ENCODE measurements at places on chromosomes 7 and 10.

- DNase-seq, result no peak
These were observed 423.2 kb downstream of the PTPRN2 start for GRCh38 chr7:158164101-158165095.

DNA sequence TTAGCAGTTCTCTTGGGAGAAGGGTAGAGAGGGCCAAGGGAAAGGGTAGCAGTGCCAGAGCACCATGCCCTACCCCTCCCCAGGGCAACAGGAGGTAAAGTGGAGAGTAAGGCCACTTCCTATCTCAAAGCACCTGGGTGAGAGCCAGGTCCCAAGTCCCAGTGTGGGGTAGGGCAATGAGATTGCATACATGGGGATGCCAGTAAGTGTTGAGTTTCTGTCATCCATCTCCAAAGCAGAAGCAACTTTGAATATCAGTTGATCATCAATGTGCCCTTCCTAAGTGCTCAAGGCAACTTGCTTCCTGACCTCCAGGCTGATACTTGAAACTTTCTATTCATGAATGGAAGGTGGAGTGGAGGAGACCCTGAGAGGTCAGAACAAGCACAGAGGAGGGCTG, 2.2 kb upstream of the CAMK2G start:
- DNase-seq, result no peak

DNA sequence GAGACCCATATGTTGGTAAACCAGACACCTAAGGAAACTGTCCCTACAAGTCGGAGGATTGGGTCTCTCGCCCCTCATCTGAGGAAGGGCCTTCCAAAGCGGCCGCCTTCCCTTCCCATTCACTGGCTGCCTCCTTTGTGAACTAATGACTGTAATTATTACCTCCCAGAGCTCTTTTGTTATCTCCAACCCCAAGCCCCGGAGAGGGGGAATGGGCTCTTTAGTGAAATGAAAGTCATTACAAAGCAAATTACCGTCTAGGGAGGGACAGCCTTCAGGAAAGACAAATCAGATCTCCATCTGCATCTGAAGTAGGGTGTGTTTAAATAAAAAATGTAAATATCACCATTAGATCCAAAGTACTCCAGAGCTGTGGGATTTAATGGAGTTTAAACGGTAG, 2.6 kb upstream of the GAD2 start:
- DNase-seq, result peak; percentile 40

DNA sequence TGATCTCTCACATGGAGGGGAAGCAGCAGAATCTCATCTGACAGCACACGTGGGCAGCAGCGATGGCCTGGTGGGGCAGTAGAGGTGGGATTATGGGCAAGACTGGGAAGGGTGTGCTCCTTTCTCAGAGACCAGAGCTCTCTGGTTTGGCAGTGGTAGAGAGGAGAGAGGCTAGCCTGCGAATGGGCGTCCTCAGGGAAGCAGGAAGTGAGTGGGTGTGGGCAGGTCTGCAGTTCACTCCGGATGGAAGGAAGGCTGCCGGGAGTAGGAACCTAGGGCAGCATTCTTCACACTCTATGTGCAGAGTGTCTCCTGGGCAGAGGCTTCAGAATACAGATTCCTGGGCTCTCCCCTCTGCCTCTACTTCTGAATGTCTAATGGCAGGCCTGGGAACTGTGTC, 162.8 kb upstream of the BMPER start:
- no peak for DNase-seq

- DNase-seq, result no peak
These were observed 523 bp downstream of the AQP1 start for GRCh38 chr7:30912021-30912730.

DNA sequence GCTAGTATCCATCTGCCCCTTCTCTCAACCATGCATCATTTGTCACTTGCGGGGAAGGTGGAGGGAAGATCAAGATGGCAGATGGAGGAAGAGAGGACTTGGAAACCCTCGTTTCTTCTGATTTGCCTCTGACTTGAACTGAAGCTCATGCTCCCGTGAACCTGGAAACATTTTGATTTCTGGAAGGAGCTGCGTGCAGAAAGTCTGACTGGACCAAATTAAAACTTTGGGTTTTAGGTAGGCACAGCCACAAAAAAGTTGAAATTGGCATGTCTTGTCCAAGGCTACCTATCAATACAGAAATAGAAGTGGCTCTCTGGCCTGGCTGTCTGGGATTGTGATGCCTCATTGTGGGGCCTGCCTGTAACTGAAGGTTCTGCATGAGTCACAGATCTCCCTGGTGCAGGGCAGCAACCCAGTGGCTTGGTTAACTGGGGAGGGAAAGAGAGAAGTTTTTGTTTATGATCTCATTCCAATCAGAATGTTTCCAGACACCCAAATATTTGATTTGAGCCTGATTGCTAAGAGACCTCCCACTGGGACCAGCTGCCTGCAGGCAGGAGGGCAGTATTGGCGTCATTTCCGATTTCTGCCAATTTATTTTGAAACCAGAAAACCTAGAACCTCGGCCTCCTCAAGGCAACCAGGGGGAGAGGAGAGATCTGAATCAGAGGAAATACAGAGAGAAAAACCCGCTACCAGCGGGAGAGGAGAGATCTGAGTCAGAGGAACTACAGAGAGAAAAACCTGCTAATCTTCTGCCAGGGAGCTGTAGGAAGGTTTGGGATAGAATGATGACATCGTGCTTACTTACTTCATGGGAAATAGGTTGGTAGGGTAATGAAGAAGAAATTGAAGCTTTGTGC, 363.6 kb downstream of the ANKRD30A start:
- DNase-seq, result no peak

DNA sequence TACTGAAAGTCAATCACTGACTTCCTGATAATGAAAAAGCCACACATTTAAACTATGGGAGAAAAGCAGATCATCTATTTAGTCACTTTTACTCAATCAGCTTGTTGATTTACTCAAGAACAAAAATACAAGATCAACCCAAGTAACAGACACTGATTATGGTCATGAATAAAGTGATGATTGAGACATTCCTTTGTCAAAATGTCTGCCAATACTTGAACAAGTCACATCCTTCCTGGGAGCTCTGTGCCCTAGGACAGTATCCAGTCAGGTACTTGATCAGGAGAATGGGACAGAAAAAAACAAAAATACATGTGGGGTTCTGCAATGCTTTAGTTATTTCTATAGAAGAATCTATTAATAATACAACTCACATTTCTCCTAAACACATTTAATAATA, 150.0 kb upstream of the NEBL start:
- DNase-seq, result no peak

GRCh38 chr7:149850007-149850594, 11.9 kb downstream of the ZNF862 start:
- DNase-seq, result no peak

DNA sequence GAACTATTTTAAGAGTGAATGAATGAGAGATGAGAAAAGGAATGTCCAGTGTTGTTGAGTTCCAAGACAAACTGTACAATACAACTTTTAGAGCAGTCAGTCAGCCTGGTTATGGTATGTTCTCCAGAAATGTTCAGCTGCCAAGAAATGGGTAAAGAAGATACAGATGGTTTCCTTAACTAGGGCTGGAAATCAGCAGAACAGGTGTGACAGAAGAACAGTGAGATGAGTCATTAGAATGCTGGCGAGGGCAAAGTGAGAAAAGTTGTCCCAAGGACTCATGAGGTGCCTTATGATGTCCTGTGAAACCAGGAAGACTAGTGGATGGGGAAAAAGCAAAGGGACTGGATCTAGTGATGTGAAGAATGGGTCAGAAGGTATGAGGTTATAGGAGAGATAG, 20.8 kb upstream of the SEPTIN7 start:
- no peak for DNase-seq

- DNase-seq, result no peak
These were observed 81.2 kb upstream of the SORCS3 start for GRCh38 chr10:104559935-104560334.

DNA sequence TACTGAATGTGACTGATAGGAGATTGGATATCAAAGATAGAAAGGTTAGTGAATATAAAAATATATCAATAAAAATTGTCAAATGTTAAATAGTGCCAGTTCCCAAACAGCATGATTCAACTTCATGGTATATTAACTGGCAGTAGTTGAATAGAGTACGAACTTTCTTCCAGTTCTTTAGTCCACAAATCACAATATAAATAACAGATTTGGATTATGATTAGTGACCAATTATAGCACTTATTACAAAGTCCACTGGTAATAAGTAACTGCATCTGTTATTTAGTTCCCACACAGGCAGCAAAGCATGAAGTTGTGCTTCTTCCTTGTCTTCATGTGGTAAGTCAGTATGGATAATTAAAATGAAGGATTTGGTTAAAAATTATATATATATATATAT, 243.0 kb upstream of the VWC2 start:
- DNase-seq, result no peak

GRCh38 chr7:117171106-117171505, 151.8 kb downstream of the WNT2 start:
- DNase-seq, result no peak

DNA sequence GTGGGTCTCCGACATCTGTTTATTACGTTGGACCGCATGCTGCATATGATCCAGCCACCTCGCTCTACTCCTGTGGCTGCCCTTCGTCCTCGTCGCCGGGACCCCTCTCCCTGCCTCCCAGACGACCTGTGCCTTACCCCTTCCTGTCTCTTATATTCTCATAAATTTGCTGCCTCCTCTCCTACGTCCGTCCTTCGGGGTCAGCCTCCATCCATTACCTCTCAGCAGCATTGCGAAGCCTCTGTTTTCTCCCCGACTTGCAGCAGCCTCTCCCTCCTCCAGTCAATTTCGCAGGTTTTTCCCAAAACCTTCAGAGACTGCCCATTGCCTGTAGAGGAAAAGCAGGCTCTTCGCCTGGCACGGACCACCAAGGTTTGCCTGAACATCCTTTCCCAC, 39.4 kb upstream of the LEP start:
- DNase-seq, result no peak

- DNase-seq, result no peak
These were observed 167.7 kb downstream of the UBE2H start for GRCh38 chr7:129784783-129785684.

DNA sequence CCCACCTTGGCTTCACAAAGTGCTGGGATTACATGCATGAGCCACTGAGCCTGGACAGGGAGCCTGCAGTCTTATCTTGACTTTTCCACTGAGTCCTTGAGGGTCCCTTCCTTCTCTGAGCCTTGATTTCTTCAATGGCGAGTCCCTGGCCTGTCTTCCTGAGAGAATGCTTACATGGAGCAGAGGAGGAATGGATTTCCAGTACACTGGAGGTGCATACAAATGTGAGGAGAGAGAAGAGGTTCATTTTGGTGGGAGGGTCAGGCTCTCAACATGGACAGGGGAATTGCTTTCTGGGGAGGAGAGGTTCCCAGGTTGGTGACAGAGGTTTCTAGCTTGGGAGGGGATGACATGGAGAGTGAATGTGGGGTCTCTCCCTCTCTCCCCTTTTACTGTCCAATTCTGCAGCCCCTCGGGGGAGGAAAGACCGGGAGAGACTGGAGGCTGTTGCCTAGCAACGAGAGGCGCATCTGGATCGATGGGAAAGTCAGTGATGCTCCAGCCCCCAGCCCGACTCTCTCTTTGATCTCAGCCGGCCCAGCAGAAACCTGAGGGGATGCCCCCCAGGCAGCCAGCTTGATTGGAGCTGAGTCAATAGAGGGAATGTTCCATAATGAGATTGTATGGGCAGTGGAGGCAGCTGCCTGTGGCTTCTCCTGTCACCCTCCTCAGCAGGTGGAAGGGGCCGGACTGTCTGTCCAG, 14.8 kb downstream of the SRRM3 start:
- DNase-seq, result no peak

- DNase-seq, result no peak
These were observed 287.5 kb upstream of the NPVF start for GRCh38 chr7:25515633-25516275.

DNA sequence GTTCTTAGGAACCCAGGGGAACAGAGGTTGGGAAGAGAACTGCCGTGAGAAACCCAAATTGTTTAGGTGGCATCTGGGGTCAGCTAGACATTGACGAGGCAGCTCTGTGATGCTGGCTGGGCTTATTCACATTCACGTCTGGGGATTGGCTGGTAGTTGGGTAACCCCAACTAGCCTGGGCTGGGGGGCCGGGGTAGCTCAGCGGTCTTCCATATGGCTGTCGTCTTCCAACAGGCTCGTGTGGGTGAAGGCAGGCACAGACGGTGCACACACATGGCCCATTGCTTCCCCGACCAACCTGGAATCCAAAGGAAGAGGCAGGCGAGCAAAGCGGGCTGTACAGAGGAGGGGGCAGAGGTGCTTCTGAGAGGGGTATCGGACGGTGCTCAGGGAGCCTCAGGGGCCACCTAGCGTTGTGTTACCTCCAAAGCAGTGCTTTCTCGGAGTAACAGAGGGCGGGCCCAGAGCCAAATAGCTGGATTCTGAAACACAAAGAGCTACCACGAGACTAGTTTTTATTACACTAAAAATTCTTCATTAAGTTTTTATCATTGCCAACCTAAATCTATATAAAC, 34.5 kb downstream of the MKI67 start:
- DNase-seq, result no peak

DNA sequence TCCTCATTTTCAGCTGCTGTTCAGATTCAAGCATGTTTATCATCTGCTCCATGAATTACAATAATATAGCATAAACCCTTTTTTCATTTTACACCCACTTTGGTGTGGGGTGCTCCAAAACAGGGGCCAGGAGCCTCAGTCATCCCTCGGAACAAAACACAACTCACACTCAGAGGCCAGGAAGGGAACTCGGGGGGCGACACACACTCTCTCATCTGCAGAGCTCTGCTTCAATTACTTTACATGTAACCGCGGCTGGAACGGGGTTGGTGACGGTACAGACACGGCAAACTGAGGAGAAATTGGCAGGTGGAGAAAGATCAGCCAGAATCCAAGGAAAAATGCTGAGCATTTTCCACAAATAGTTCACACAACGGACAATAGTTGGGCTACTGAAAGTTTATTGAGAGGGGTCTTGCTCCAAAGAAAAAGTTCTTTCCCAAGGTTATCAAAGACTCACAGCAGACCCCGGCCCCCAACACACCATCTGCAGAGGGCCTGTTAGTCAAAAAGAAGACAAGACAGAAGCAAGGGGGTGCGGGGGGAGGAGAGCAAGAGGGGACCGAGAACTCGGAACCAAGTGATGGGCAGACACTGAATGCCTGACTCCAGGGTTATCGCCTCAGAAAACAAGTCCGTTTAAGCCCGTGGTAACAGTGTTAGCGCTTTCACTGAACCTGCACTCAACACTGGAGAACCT, 20.5 kb downstream of the DIP2C start:
- no peak for DNase-seq

GRCh38 chr7:28029051-28029450, 151.5 kb downstream of the JAZF1 start:
- DNase-seq, result no peak
